Ascending aorta (tissue), 2 donors: ENCODE measurements at places on chromosomes 3 and 15. TPM values are rescaled to one million over a fixed set of nuclear protein-coding genes. Genes with fewer than 3 reads are reported as not detected.

Gene FAN1
- total RNA-seq: 12.1 TPM

Gene NR2E3
- total RNA-seq: not detected

Gene CERS3
- not detected for total RNA-seq

Gene NPTN
- total RNA-seq: 147 TPM

Gene LMAN1L
- total RNA-seq: not detected

- no peaks in the 10 kb centered on the region for H3K36me3 ChIP-seq
- DNase-seq: no peak
- no peak overlapping the region for H3K4me3 ChIP-seq
Measured at GRCh38 chr3:12327021-12327420, 38.2 kb downstream of the PPARG start.

GRCh38 chr3:183802989-183803388 is 22.4 kb downstream of the MAP6D1 start:
- H3K4me1 ChIP-seq: no peaks in the 10 kb centered on the region
- no peak overlapping the region for H3K4me3 ChIP-seq
- no peak overlapping the region for H3K27ac ChIP-seq
- peaks cover 95% of the 10 kb centered on the region for H3K36me3 ChIP-seq

DNA sequence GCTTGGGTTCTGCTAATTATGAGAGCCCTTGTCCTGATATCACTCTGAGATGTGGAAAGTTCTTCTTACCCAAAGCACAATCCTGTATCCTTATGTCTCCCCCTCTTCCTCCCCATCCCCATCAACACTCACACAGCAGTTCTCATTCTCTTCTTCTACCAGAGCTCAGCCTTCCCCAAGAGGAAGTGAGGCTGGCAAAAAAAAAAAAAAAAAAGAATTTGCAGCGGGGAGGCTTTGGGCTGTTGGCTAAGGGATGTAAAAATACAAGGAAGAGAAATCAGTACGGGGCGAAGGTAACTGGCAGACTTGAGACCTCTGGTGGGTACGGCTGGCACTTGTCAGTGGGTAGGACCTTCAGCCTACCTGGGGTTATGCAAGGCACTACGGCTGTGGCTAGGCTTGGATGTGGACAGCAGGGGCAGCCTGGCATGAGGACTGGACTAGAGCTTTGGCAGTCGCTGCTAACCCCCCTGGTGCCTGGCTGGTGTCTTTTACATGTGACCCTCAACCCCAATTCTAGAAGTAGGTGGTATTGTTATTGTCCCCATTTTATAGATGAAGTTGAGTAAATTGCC is 5.4 kb downstream of the VIPR1 start:
- H3K4me3 ChIP-seq: no peak overlapping the region
- DNase-seq: no peak
- H3K4me1 ChIP-seq: peaks cover 3% of the 10 kb centered on the region
- H3K36me3 ChIP-seq: no peaks in the 10 kb centered on the region
- no peak overlapping the region for H3K27ac ChIP-seq
- no peaks in the 10 kb centered on the region for H3K27me3 ChIP-seq

- H3K4me1 ChIP-seq: no peaks in the 10 kb centered on the region
- DNase-seq: no peak
- no peaks in the 10 kb centered on the region for H3K36me3 ChIP-seq
Measured at GRCh38 chr15:99096894-99097426, 7.9 kb upstream of the SYNM start.

- no peak overlapping the region for H3K4me3 ChIP-seq
- DNase-seq: no peak
- H3K27ac ChIP-seq: no peak overlapping the region
- peaks cover 23% of the 10 kb centered on the region for H3K36me3 ChIP-seq
- H3K4me1 ChIP-seq: no peaks in the 10 kb centered on the region
Measured at GRCh38 chr3:62277986-62278385, 95.4 kb downstream of the FEZF2 start.

GRCh38 chr3:49466085-49466484 is 4.0 kb upstream of the DAG1 start:
- H3K36me3 ChIP-seq: no peaks in the 10 kb centered on the region
- H3K4me3 ChIP-seq: no peak overlapping the region
- H3K27me3 ChIP-seq: no peaks in the 10 kb centered on the region
- no peak for DNase-seq
- peaks cover 12% of the 10 kb centered on the region for H3K4me1 ChIP-seq

GRCh38 chr3:185089751-185090150 is 63.1 kb downstream of the C3orf70 start:
- no peaks in the 10 kb centered on the region for H3K27me3 ChIP-seq
- H3K4me3 ChIP-seq: no peak overlapping the region
- H3K36me3 ChIP-seq: no peaks in the 10 kb centered on the region
- no peak for DNase-seq
- no peaks in the 10 kb centered on the region for H3K4me1 ChIP-seq
- H3K27ac ChIP-seq: no peak overlapping the region

GRCh38 chr15:53963801-53964200 is 14.4 kb upstream of the UNC13C start:
- DNase-seq: no peak
- no peaks in the 10 kb centered on the region for H3K27me3 ChIP-seq
- no peak overlapping the region for H3K4me3 ChIP-seq
- no peak overlapping the region for H3K27ac ChIP-seq
- no peaks in the 10 kb centered on the region for H3K4me1 ChIP-seq

GRCh38 chr3:115932807-115933206 is 309.5 kb downstream of the GAP43 start:
- DNase-seq: no peak
- H3K36me3 ChIP-seq: no peaks in the 10 kb centered on the region
- H3K27me3 ChIP-seq: no peaks in the 10 kb centered on the region
- no peaks in the 10 kb centered on the region for H3K4me1 ChIP-seq
- no peak overlapping the region for H3K4me3 ChIP-seq
- H3K27ac ChIP-seq: no peak overlapping the region

- no peaks in the 10 kb centered on the region for H3K36me3 ChIP-seq
- H3K4me3 ChIP-seq: no peak overlapping the region
- DNase-seq: no peak
Measured at GRCh38 chr3:62601238-62602070, 228.1 kb upstream of the FEZF2 start.
